ENCODE measurements at places on chromosomes 7 and 10. TPM values are rescaled to one million over a fixed set of nuclear protein-coding genes. Genes with fewer than 3 reads are reported as not detected.

DNA sequence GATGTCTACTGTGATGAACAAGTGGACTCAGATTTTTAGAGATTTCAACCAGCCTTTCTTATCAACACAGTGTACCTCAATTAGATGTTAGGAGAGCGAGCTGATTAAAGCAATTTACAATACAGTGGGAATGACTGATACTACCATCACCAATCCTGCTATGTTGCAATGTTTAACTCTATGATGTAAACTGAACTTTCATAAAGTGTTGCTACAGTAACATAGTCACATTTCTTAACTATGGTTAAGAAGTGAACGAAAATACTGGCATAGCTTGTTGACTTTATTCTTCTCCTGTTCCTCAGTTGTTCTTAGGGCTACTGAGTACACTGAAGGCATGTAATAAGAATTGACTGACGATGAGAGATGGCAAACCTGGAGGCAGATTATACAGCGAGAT is 139.8 kb downstream of the MYOF start:
- no peak for DNase-seq

GRCh38 chr10:11011984-11012383 is 5.7 kb upstream of the CELF2 start:
- no peak for DNase-seq

GRCh38 chr7:46559194-46559832 is 638.2 kb upstream of the IGFBP3 start:
- DNase-seq, result no peak

GRCh38 chr7:18828994-18829857 is 288.2 kb downstream of the TWIST1 start:
- no peak for DNase-seq

The FAM25G gene
- not detected for total RNA-seq

GRCh38 chr7:52719677-52720076 is 315.8 kb upstream of the POM121L12 start:
- no peak for DNase-seq

The DRGX gene
- total RNA-seq, result not detected

DNA sequence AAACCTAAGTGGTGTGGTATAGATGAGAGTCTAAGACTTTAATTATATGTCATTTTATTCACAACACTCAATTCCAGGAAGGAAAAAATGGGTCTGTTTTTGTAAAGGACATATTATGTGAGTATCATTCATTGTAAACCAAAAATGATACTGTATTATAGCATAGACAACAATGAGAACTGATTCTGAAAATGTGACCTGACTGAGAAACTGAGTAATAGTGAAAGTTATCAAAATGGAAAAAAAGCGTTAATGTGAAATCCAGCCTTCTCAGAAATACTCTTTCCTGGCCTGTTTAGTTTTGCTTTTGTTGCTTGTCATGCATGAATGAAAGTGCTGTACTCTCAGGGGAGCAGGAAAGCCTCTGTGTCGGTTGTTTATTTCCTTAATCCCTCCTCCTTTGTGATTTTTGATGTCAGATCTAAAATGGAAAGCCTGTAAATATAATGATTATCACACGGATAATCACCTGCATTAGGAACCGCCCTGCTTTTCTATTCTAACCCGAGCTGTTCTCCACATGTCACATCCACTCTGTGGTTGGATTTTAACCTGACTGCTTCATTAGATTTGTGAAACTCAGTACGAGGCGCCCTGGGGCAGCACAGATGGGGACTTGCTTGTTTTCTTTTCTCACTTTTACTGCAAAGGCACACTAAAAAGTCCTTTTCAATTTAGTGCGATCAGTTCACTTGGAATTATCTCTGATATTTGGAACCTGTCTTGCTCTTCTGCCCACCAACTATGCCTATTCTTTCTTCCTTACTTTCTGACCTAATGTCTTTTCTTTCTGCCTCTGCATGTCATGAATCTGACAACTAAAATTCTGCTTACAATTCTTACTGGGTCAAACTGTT is 240.9 kb upstream of the KAT6B start:
- no peak for DNase-seq

- DNase-seq, result no peak
Measured at GRCh38 chr7:1214516-1214915, 18.2 kb upstream of the UNCX start.

The PRTFDC1 gene
- 3.2 TPM for total RNA-seq

The ADRB1 gene
- total RNA-seq, result 16.7 TPM

DNA sequence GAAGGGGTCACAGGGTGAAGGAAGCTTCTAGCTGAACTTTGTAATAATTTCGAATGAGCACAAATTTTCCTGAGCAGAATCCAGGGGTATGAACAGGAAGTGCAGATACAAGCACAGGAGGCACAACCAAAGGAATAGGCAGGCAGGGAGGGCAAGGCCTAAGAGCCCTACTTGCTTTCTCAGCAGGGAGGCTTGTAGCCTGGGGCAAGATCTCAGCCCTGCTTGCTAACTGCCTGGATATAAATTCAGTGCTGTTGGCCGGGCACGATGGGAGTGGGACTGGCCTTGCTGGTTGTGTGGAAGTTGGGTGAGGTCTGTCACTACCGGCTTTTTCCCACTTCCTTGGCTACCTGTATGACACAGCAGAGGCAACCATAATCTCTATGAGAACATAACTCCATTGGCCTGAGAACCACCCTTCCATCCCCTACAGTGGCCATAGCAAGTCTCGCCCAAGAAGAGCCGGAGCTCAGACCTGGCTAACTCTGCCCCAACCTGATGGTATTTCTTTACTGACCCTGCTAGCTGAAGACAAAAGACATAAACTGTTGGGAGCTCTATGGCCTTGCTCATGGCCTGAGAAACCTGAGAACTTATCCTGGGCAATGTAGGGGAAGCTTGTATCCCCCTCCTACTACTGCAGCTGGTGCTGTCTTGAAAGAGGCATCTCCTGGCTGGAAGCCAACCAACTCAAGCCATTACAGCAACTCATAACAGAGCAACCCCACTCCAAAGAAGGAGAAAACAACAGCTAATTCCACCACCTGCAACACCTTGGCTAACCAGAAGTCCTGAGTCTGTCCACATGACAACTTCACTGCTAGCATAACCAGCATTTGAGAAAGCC is 27.6 kb downstream of the CLDN12 start:
- no peak for DNase-seq
